ENCODE measurements at places on chromosomes 13 and 19. TPM values are rescaled to one million over a fixed set of nuclear protein-coding genes. Genes with fewer than 3 reads are reported as not detected.

CEACAM7 gene
- total RNA-seq = not detected

DNA sequence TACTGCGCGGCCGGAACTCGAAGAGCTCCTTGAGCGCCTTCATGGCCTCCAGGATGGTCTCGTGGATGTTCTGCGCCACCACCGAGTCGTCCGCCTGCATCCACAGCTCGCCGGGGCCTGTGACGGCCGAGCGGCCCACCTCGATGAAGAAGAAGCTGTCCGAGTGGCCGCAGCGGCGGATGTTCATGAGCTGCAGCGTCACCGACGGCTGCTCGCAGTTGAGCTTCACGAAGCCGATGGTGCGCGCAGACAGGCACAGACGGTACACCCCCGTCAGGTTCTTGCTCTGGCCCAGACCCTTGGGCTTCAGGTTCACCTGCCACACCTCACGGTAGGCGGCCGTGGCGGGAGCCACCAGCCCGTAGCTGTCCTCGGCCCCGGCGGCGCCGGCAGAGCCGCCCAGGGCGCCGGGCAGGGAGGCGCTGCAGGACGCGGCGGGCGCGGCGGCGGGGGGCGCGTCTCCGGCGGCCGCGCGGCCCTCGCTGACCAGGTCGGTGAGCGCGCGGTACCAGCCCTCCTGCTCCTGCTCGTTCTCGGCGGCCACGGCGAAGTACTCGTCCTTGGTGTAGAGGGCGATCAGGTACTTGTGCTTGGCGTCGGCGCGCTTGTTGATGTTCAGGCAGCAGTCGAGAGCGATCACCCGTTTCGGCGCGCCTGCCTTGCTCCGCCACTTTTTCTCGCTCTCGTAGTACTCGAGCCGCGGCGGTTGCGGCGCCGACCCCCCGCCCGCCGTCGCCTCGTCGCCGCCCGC lies 1.1 kb downstream of the IRS2 start:
- H3K27ac ChIP-seq = no peak overlapping the region
- H3K4me3 ChIP-seq = peak overlapping the region; percentile 85
- peaks cover 45% of the 10 kb centered on the region for H3K4me1 ChIP-seq
- H3K36me3 ChIP-seq = peaks cover 54% of the 10 kb centered on the region
- peaks cover 37% of the 10 kb centered on the region for H3K27me3 ChIP-seq

DNA sequence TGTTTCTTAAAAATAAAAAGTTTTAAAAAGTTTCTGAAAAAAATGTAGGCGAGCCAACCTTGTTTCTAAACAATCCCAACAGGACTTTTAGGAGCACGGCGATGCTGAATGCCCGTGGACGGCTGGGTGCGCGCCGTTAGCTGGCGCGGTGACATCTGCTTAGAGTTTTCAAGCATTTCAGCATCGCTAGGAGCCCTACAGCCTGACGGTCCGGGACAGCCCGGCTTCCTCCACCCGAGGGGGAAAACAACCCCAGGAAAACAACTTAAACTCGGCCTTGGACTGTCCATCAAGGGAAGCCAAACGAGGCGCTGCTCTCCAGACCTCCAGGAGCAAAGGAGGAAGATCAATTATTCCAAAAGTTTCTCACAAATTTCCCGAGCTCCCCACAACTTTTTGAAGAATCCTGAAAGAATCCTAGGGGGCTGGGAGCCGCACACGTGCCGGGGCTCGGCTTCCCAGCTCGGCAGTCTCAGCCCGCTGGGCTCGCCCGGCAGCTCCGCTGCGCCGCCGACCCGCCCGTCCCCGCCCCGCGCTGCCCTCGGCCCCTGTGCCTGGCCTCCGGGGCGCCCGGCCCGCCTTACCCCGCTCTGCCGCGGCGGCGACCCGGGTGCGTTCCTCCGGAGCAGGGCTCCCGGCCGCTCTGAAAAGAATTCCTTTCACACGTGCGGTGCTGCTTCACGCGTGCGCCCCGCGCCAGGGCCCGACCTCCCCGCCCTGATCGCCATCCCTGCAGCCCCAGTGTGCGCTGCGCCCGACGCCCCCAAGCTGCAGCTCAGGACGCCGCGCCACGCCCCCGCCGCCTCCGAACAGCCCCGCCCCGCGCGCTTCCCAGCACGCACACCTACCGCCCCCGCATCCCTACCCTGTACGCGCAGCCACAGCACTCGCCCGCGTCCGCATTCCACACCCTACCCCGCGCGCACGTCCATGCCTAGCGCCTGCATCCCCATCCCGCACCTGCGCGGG lies at the start of gene GJA3:
Gene GJA3 (minus strand): TSS at position 747 of the 969 bp plus-strand sequence. CDS start 17,764 bp downstream, outside the sequence.
- H3K27me3 ChIP-seq = peaks cover 39% of the 10 kb centered on the region
- peak; percentile 6 for DNase-seq
- H3K4me3 ChIP-seq = peak within 1 kb of the TSS; percentile 31
- H3K4me1 ChIP-seq = peaks cover 20% of the 10 kb centered on the region
- H3K27ac ChIP-seq = no peak within 1 kb of the TSS

DNA sequence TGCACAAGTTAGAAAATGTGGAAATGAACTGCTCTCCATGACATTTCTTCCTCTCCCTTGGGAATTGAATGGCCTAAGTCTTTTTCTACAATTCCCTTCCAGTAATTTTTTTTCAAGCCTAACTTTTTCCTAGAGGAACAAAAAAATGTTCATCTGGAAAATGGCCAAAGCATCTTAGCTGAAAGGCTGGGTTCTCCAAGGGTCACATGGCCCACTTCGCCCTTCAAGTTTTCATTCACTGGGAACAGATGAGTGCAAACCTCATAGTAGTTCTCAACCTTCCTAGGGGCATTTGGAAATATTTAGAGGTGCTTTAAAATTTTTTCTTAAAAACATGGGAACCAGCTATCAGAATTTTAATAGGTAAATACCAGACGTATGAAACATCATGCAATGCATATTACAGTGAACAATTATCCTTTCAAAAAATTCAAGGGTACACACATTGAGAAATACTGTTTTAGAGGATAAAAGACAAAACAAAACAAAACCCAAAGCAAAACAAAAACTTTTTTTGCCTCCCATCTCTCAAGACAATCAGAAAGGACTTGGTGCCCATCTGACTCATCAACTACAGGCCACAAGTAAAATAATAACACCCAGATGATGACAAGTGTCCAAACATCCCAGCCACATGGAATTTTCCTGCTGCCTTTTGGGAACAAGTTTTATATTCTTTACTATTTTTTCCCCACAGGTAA lies 208.8 kb downstream of the SLITRK6 start:
- H3K27me3 ChIP-seq = no peaks in the 10 kb centered on the region

- H3K4me1 ChIP-seq = peaks cover 29% of the 10 kb centered on the region
- no peak overlapping the region for H3K4me3 ChIP-seq
- no peaks in the 10 kb centered on the region for H3K36me3 ChIP-seq
- H3K27ac ChIP-seq = no peak overlapping the region
These were observed 4.8 kb downstream of the SYT5 start for GRCh38 chr19:55175117-55175867.

DNA sequence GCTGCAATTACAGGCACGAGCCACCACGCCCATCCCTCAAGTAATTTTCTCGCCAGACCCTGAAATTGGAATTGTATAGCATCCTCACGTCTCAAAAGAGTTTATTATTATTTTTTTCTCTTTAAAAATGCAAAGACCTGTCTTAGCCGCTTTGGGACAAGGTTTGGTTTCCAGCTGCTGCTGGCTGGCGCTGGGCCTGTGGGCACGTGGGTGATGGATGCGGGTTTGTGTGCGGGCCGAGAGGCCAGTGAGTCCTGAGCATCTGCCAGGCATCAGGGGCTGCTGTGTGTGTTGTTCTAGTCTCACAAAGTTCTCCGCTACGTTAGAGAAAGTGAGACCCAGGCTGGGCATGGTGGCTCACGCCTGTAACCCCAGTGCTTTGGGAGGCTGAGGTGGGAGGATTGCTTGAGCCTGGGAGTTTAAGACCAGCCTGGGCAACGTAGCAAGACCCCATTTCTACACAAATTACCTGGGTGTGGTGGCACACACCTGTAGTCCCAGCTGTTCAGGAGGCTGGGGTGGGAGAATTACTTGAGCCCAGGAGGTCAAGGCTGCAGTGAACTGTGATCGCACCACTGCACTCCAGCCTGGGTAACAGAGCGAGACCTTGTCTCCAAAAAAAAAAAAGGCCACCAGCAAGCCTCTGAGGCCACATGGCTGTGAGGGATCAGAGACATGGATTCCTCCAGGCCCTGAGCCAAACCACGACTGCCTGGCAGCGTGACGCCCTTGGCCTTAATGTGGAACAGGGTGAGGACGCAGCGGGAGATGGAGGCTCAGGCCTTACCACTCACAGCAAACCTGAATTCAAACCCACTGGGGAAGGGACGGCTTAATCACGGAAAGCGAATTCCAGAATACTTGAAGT lies 4.7 kb upstream of the TMPRSS9 start:
- 0 out of 2 replicates have a peak, but pooled peaks cover 10% of the 10 kb centered on the region for H3K36me3 ChIP-seq
- H3K27ac ChIP-seq = no peak overlapping the region
- peaks cover 3% of the 10 kb centered on the region for H3K27me3 ChIP-seq
- H3K4me3 ChIP-seq = no peak overlapping the region
- H3K4me1 ChIP-seq = no peaks in the 10 kb centered on the region

- H3K27ac ChIP-seq = no peak overlapping the region
- H3K4me1 ChIP-seq = peaks cover 34% of the 10 kb centered on the region
- no peaks in the 10 kb centered on the region for H3K27me3 ChIP-seq
- H3K4me3 ChIP-seq = no peak overlapping the region
- no peak for DNase-seq
These were observed 3.4 kb downstream of the PVR start for GRCh38 chr19:44647144-44647543.

All from SJSA1 (cell line).